Activated CD8-positive, alpha-beta memory T cell treated with anti-CD3 and anti-CD28 coated beads for 1 hour (primary cell): ENCODE measurements at places on chromosomes 2 and 18.

- no peak for DNase-seq
Observed at GRCh38 chr2:77294474-77294873, 227.7 kb downstream of the LRRTM4 start.

DNA sequence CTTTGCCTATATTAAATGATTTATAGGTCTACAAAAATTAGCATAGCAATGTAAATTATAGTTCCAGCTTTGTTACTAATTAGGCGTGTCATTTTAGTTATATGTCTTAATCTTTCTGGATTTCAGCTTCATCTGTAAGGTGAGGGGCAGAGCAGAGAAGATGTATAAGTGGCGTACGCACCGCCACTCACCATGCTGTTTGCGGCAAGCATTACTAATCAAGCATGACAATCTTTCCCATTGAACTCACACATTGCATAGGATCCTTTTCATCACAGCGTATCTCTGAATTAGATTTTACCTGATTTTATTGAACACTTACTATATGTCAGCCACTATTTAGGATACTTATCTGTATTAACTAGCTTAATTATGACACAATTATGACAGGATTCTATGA lies 183.6 kb upstream of the DLGAP1 start:
- DNase-seq: no peak

DNA sequence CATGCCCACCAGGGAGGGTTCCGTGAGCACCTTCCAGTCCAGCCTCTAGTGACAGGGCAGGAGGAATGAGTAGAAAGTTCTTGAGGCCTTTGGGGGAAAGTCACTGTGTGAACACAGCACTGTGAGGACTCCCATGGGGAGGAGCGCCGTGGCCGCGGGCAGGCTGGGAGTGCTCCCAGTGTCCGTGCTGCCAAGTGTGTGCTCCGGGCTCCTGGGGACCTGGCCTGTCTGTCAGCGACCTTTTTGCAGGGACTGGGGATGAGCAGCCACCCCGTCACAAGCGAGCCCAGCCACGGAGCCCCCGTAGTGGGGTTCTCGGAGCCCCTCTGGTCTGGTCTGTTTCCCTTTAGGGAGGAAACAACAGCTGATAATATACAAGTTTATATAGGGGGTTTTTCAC lies 36.8 kb downstream of the PDIA6 start:
- no peak for DNase-seq

GRCh38 chr2:133737242-133737993 lies 169.2 kb upstream of the NCKAP5 start:
- DNase-seq: no peak

DNA sequence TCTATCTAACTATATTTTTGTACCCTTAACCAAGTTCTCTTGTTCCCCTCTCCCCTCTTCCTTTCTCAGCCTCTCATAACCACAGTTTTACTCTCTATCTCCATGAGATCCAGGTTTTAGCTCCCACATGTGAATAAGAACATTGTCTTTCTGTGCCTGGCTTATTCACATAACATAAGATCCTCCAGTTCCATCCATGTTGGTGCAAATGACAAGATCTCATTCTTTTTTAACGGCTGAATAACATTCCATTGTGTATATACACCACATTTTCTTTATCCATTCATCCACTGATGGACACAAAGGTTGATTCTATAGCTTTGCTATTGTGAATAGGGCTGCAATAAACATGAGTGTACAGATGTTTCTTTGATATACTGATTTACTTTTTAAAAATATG lies 83.9 kb upstream of the TMEM178A start:
- DNase-seq: no peak

GRCh38 chr18:37564711-37565100 lies 892 bp downstream of the CELF4 start:
- no peak for DNase-seq

DNA sequence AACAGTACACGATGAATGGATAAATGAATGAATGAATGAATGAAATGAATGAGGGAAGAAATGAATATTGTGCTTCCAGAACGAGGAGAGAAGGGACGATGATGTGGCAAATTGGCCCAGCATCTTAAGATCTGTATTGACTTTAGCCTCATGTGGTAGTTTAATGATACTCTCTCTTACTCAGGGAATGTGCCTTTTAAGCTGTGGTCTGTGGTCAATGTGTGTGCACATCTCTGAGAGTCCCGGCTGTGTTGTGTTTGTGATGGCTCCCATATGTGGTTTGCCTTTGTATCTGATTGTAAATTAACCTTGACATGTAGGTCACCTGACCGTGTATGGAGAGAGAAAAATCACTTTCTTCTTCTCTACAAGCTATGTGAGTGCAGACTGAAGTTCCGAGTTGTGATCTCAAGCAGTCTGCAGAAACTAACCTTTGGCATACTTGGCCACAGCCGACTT lies 91.2 kb downstream of the NEDD4L start:
- no peak for DNase-seq

- no peak for DNase-seq
Observed at GRCh38 chr2:51208521-51208920, 176.6 kb upstream of the NRXN1 start.

GRCh38 chr18:73101977-73102376 lies 234.2 kb upstream of the NETO1 start:
- no peak for DNase-seq

DNA sequence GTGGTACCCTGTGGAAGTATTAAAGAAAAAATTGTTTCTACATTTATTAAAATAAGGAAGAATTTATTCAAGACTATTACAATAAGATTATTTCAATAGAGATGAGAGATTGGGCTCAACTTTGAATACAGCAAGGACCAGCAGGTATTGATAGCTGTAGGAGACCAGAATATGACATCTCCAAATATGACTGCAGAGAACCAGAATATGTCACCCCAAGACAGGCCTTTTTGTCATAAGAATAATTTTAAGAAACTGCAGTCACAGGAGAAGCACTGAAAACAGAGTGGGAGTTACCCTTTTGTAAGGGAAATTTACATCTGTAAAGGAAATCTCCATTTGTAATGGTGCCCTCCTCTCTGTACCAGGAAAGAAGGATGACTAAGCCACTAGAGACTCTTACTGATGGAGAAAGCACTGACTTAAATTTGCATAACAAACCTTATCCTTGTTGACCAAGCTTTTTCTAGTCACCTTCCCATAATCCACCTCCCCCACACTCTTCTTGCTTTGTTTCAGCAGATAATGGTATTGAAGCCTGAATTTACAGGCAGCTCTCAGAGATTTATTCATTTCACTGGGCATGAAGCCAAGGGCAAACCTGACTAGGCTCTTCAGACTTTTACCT lies 145.1 kb upstream of the RMP24 start:
- no peak for DNase-seq

GRCh38 chr2:207126724-207127308 lies 38.9 kb downstream of the KLF7 start:
- DNase-seq: no peak

DNA sequence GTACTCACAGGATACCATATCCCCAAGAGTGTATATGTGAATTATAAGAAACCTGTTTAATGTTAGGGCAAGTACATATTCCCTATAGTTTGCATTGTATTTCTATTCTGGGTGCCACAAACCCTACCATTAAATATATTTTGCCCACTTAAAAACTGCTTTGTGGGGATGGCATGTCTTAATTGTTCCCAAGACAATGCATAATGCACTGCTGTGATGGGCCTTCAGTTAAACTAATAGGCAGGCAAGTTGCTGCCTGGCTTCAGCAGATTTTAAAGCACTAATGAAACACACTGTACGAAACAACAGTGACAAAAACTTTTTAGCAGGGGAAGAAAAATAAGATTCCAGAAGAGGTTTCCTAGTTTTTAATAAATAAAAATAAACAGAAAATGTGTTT lies 104.8 kb upstream of the VRK2 start:
- no peak for DNase-seq

- DNase-seq: no peak
Observed at GRCh38 chr2:226773291-226773690, 26.3 kb downstream of the IRS1 start.

DNA sequence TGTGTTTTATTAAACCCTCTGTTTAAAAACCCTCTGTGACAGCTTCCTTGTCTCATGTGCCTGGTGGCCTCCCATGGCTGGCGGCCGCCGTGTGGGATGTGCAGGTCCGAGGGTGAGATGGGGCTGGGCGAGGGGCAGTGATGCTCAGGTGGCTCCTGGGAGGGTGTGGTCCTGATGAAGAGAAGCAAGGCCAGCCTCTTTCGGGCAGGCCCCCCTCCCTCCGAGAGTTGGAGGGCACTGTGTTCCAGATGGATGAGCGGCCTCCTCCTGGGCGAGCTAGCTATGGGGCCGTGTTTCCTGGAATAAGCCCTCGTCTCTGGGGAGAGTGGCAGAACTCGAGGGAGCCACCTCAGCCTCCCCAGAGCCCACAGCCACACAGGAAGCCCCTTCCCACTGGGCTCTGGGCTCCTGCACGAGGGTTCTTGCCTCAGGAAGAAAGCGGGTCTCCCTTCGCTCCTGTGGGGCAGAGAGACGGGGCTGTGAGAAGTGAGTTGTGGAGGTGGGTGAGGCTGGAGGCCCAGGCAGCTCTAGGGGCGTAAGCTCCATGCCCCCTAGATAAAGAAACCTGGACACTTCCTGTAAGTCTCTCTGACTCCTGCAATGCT lies 72.1 kb downstream of the ASB1 start:
- DNase-seq: no peak
